ENCODE measurements at places on chromosomes 1 and 21. TPM values are rescaled to one million over a fixed set of nuclear protein-coding genes. Genes with fewer than 3 reads are reported as not detected.

- peaks cover 63% of the 10 kb centered on the region for H3K36me3 ChIP-seq
- peak overlapping the region; percentile 78 for H3K27ac ChIP-seq
- no peak overlapping the region for H3K4me3 ChIP-seq
- H3K4me1 ChIP-seq = peaks cover 64% of the 10 kb centered on the region
Observed at GRCh38 chr1:167462341-167462740, 56.0 kb downstream of the CD247 start.

DNA sequence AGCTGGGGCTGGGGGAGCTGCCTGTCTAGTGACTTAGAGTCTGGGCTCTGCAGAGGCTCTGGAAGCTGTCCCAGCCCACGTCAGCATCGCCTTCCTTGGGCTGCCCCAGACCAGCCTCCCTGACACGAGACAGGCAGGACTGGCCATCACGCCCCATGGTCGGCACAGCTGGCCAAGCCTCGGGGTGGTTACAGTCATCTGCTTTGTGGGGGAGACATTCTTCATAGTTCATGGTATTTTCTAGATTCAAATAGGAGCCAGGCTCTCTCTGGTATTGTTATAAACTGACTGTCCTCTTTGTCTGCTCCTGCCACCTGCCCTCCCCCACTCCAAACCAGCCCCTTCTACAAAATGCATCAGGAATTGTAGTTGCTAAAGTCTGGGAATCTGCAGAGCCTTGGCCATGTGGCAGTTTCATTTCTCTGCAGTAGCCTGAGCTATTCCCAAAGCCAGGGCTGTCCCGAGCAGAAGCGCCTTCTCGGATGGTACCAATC lies 29.4 kb downstream of the OLFML2B start:
- H3K4me1 ChIP-seq = no peaks in the 10 kb centered on the region
- no peak for DNase-seq
- no peaks in the 10 kb centered on the region for H3K36me3 ChIP-seq
- no peak overlapping the region for H3K27ac ChIP-seq

- no peaks in the 10 kb centered on the region for H3K27me3 ChIP-seq
- peaks cover 27% of the 10 kb centered on the region for H3K36me3 ChIP-seq
- peaks cover 45% of the 10 kb centered on the region for H3K4me1 ChIP-seq
- DNase-seq = peak; percentile 24
- peak overlapping the region; percentile 92 for H3K4me3 ChIP-seq
Observed at GRCh38 chr1:205748403-205749233, 1.4 kb downstream of the NUCKS1 start.

GRCh38 chr1:221907166-221907932 lies 165.5 kb upstream of the DUSP10 start:
- no peak overlapping the region for H3K27ac ChIP-seq
- H3K36me3 ChIP-seq = no peaks in the 10 kb centered on the region
- no peak for DNase-seq
- H3K27me3 ChIP-seq = peaks cover 2% of the 10 kb centered on the region

DNA sequence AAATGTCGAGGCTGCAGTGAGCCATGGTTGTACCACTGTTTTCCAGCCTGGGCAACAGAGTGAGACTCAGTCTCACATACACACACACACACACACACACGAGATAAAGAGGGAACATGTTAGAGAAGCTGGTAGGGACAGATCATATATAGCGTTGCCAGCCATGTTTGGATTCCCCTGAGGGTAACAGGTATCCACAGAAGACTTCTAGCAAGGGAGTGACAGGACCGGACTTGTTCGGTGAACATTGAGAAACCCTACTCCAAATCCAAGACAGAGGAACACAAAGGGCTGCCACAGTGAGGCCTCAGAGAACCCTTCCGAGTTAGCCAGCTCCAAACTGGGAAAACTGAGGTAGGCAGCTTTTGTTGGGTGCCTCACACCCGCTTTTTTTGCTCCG lies 3.7 kb upstream of the SARS1 start:
- peaks cover 16% of the 10 kb centered on the region for H3K4me1 ChIP-seq
- H3K4me3 ChIP-seq = no peak overlapping the region
- peaks cover 7% of the 10 kb centered on the region for H3K36me3 ChIP-seq
- no peaks in the 10 kb centered on the region for H3K27me3 ChIP-seq

DNA sequence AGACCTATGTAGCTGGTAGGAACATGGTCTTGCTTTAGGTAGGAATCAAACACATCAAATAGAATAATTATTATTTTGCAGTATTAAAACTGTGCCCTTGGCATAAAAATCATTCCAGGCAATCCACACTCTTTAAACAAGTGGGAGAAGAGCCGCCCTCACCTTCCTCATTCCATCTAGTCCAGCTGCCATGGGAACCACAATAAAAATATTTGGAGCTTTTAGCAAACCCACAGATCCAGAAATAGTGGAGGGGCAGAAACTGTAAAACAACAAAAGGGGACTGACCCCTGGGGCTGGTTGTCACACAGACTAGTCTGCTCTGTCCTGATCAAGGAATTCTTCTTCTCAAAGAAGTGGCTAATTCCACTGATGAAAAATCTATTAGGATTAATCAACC lies 61.6 kb downstream of the PTPRC start:
- H3K4me3 ChIP-seq = no peak overlapping the region
- DNase-seq = no peak
- H3K27me3 ChIP-seq = no peaks in the 10 kb centered on the region
- peak overlapping the region; percentile 44 for H3K27ac ChIP-seq
- peaks cover 84% of the 10 kb centered on the region for H3K36me3 ChIP-seq
- peaks cover 78% of the 10 kb centered on the region for H3K4me1 ChIP-seq

GRCh38 chr1:154414606-154415005 lies 9.5 kb downstream of the IL6R start:
- H3K4me1 ChIP-seq = peaks cover 41% of the 10 kb centered on the region
- no peak overlapping the region for H3K4me3 ChIP-seq
- H3K27me3 ChIP-seq = no peaks in the 10 kb centered on the region
- peaks cover 1% of the 10 kb centered on the region for H3K36me3 ChIP-seq
- DNase-seq = no peak
- H3K27ac ChIP-seq = no peak overlapping the region

- H3K27ac ChIP-seq = no peak overlapping the region
- H3K36me3 ChIP-seq = no peaks in the 10 kb centered on the region
- DNase-seq = no peak
- H3K4me1 ChIP-seq = no peaks in the 10 kb centered on the region
- no peak overlapping the region for H3K4me3 ChIP-seq
Observed at GRCh38 chr1:71561206-71561605, 480.4 kb upstream of the ZRANB2 start.

- no peak for DNase-seq
- no peak overlapping the region for H3K27ac ChIP-seq
- H3K4me3 ChIP-seq = no peak overlapping the region
- H3K27me3 ChIP-seq = no peaks in the 10 kb centered on the region
- H3K36me3 ChIP-seq = peaks cover 2% of the 10 kb centered on the region
- no peaks in the 10 kb centered on the region for H3K4me1 ChIP-seq
Observed at GRCh38 chr1:6287431-6287886, 26.6 kb upstream of the GPR153 start.

- no peaks in the 10 kb centered on the region for H3K36me3 ChIP-seq
- H3K4me3 ChIP-seq = no peak overlapping the region
- H3K27me3 ChIP-seq = peaks cover 8% of the 10 kb centered on the region
- H3K4me1 ChIP-seq = peaks cover under 1% of the 10 kb centered on the region
- no peak for DNase-seq
Observed at GRCh38 chr1:22411589-22411988, 40.1 kb upstream of the ZBTB40 start.

GRCh38 chr1:150650193-150650592 lies 20.8 kb upstream of the ENSA start:
- H3K4me3 ChIP-seq = no peak overlapping the region
- peaks cover 23% of the 10 kb centered on the region for H3K36me3 ChIP-seq
- no peak overlapping the region for H3K27ac ChIP-seq
- no peak for DNase-seq
- H3K27me3 ChIP-seq = no peaks in the 10 kb centered on the region

- H3K4me3 ChIP-seq = peak overlapping the region; percentile 12
- no peak for DNase-seq
- H3K27me3 ChIP-seq = peaks cover 85% of the 10 kb centered on the region
- H3K27ac ChIP-seq = peak overlapping the region; percentile 38
Observed at GRCh38 chr1:90720145-90720636, 3.1 kb upstream of the BARHL2 start.

GRCh38 chr1:24961961-24962861 lies 32.1 kb upstream of the RUNX3 start:
- H3K4me1 ChIP-seq = peaks cover 80% of the 10 kb centered on the region
- H3K27ac ChIP-seq = peak overlapping the region; percentile 92
- no peaks in the 10 kb centered on the region for H3K27me3 ChIP-seq
- peaks cover 50% of the 10 kb centered on the region for H3K36me3 ChIP-seq
- H3K4me3 ChIP-seq = peak overlapping the region; percentile 92

DNA sequence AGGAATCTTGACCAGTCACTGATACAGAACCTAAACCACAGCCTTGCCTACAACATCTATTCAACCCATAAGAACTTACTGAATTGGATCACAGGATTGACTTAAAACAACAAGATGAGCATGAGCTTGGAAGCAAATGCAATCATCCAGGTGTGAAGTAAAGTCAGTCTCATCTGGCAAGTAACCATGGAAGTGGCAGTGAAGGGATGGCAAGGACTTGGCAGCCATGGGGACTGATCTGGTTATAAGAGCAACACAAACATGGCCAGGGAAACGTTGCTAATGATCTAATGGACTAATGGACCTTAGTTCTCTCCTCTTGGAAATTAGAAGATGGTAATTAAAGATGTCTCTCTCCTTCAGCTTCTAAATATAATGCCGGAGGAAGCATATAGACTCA lies 133.1 kb downstream of the VAV3 start:
- peaks cover 38% of the 10 kb centered on the region for H3K4me1 ChIP-seq
- no peak for DNase-seq
- peak overlapping the region; percentile 42 for H3K27ac ChIP-seq
- H3K4me3 ChIP-seq = no peak overlapping the region

GRCh38 chr1:151540982-151541377 lies 871 bp downstream of the TUFT1 start:
- peak overlapping the region; percentile 86 for H3K4me3 ChIP-seq
- peaks cover 10% of the 10 kb centered on the region for H3K27me3 ChIP-seq

- no peaks in the 10 kb centered on the region for H3K4me1 ChIP-seq
- peaks cover 26% of the 10 kb centered on the region for H3K27me3 ChIP-seq
- H3K27ac ChIP-seq = no peak overlapping the region
- DNase-seq = no peak
- H3K4me3 ChIP-seq = no peak overlapping the region
Observed at GRCh38 chr1:112110031-112110430, 120.6 kb upstream of the KCND3 start.

DNA sequence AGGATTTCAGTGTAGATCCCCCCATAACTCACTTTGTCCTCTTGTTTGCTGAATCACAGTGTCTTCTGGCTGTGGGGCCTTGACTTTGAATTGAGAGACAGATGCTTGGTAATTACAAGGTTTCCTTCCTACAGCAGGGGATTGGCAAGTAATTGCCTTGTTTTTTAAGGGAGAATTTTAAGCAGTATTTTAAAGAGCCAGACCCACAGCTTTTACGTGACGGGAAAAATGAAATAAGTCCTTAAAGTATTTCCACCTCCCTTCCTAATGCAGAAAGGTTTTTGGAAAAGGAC lies 41.0 kb downstream of the PGBD5 start:
- no peak for DNase-seq
- H3K4me3 ChIP-seq = no peak overlapping the region
- H3K27me3 ChIP-seq = peaks cover 2% of the 10 kb centered on the region
- no peaks in the 10 kb centered on the region for H3K36me3 ChIP-seq
- no peaks in the 10 kb centered on the region for H3K4me1 ChIP-seq

GRCh38 chr1:4393191-4393590 lies 261.2 kb upstream of the AJAP1 start:
- no peaks in the 10 kb centered on the region for H3K36me3 ChIP-seq
- H3K4me3 ChIP-seq = no peak overlapping the region

DNA sequence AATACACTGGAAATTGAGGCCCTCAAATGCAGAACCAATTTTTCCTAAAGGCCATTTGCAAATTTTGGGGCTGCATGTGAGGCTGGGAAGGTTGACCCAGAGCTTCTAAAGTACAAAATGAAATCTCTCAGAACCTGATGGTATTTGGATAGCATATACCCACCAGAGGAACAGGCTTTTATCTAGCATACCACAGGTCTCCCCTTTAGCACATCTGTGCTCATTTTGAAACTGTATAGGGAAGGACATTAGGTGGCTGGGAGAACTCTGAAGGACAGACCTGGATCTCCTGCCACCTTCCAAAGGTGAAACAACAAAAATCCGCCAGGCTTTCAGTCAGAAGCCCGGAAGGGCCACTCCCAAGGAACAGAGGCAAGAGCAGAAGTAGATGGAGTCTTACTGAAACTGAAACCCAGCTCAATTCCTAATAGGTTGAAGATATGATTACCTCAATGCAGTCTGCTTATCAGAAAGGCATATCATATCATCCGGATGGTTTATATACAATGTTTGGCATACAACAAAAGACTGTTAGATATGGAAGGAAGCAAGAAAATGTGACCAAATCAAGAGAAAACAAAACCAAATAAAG lies 11.6 kb downstream of the CD55 start:
- peaks cover 76% of the 10 kb centered on the region for H3K4me1 ChIP-seq
- H3K27ac ChIP-seq = no peak overlapping the region
- no peak for DNase-seq
- H3K4me3 ChIP-seq = no peak overlapping the region

The KRTAP13-3 gene
- not detected for total RNA-seq

The F11R gene
- 15.6 TPM for total RNA-seq

The F13B gene
- total RNA-seq = not detected

The DNAH14 gene
- 0.40 TPM for total RNA-seq

The BGLAP gene
- 1.3 TPM for total RNA-seq

The IL12RB2 gene
- total RNA-seq = 29.3 TPM

The GPATCH2 gene
- 9.2 TPM for total RNA-seq

The TOR1AIP2 gene
- total RNA-seq = 49.2 TPM

The CNR2 gene
- 0.07 TPM for total RNA-seq

The IFNLR1 gene
- total RNA-seq = 3.4 TPM

The SLAMF9 gene
- not detected for total RNA-seq

Measured in activated CD4-positive, alpha-beta T cell treated with anti-CD3 and anti-CD28 coated beads, Interleukin-2, amount 10 ng/mL, durations not matched to agents 7 days and 5 days (primary cell).